ENCODE measurements at places on chromosomes 2 and 18.

GRCh38 chr2:101887328-101887727, 104.4 kb upstream of the IL1R2 start:
- no peak for DNase-seq

GRCh38 chr2:8457699-8458502, 224.0 kb upstream of the ID2 start:
- peak; percentile 61 for DNase-seq

DNA sequence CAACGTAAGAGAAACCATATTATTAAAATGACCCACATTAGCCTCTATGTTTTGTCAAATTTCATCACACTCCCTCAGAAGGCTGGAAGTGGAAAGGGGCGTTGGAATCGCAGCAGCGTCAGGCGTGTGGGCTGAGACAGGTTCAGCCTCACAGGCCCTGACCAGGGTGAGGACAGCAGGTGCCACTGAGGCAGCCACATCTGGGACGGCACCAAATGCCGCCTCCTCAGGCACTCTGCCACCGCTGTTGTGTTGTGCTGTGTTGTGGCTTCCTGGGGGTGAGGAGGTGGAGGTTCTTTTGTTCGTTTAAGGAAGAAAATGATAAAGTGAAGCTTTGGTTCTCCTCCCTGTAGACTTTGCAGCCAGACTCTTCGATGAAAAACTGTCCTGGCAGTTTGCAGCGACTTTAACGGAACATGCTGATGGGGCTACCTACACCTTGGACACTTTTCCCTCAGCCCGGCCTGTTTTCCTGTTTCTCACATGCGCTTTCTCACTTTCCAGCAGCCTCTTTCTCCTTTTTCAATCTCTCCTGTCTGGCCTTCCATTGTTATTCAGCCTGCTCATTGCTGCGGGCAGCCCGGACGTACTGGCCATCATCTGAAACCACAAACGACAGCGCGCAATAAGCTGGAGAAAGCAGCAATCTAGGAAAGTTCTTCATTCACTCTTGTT, 44.9 kb upstream of the SALL3 start:
- no peak for DNase-seq

GRCh38 chr2:196316050-196316430, 144.7 kb upstream of the STK17B start:
- no peak for DNase-seq

GRCh38 chr2:83054751-83055150, 1404.3 kb downstream of the SUCLG1 start:
- DNase-seq = no peak

GRCh38 chr2:196406-196805, 67.4 kb downstream of the SH3YL1 start:
- DNase-seq = no peak

DNA sequence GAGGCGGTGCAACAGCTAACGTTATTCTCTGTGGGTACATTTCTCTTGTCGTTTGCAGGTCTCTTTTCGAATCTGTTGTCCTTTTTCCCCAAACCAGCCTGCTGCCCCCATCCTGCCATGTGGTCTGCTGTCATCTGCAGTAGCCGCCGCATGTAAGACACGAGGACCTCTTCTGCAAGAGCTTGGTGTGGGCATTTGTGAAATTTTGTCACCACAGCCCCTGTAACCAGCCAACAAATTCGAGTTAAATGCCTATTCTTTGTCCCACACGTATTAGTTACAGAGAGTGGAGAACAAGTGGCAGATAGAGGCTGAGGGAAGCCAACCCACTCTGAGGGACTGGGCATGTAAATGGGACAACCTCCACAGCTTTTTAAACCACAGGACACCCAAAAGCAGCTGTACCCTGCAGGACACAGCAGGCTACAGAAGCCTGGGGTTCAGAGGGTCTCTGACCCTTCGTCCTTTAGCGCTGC, 35.0 kb downstream of the ITGA6 start:
- DNase-seq = no peak

GRCh38 chr2:763766-764525, 86.7 kb upstream of the TMEM18 start:
- no peak for DNase-seq

DNA sequence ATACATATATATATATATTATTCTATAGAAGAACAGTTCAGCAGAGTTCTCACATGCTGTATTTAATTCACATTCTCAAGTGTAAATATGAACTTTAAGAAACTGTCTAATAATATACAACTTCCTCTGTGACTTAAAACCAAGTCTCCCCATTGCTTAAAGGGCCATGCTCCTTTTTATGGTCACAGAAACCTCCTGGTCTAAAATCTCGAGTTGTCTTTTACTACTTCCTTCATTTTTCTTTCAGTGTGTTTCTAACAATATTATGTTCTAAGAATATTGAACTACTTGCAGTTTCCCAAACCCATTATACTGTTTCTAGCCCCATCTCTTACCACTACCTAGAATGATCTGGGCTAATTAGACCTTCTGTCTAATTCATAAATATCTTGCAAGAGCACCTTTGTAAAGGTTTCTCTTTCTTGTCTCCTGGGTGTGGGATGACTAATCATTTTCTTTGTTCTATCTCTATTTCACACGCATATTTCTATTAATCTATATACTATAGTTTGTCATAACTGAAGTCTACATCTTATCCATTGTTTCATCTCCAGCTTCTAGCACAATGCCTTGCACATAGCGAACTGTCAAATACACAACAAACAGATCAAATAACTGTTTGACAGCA, 48.8 kb downstream of the ERBB4 start:
- no peak for DNase-seq

DNA sequence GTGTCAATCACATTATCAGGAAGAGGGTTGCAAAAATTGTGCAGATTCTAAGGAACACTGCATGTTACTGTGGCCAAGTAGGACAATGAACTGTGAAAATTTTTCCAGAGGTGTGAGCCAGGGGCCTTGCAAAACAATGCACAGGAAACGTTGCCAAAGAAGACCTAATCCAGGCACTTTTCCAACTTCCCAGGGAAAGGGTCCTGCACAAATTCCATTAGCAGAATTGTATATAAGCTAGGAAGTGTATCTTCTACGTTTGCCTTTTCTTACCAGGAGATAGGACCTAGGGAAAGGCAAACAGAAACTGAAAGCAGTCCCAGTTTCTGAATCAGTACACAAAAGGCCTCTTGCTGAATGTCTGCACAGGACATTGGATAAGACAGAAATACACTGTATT, 1888.3 kb upstream of the CELF4 start:
- peak; percentile 13 for DNase-seq

DNA sequence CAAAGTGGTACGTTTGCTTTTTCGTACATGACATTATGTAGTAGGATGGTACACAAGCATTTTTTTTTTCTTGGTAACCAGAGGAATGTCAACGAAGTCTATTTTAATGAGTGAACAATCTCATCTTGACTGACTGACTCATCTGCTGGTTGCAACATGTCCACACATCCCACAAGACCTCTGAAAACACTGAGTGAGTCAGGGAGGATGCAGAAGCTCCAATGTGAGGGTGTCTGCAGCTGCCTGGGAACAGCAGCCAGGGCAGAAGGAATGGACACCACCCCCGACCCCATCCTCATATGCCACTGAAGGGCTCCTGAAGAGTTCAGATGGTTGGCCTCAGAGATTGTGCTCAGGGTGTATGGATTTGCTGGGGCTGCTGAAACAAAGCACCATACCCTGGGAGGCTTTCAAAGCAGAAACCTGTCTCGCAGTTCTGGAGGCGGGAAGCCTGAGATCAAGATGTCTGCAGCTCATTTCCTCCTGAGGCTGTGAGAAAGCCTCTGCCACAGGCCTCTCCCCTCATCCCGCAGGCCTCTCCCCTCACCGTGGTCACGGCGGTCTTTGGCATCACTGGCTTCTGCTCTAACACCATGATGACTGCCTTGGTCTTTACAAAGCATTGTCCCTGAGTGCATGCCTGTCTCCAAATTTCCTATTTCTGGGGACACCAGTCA, 124.6 kb downstream of the LRATD1 start:
- DNase-seq = no peak

- no peak for DNase-seq
Observed at GRCh38 chr2:108847000-108847399, 60.4 kb downstream of the CCDC138 start.

- no peak for DNase-seq
Observed at GRCh38 chr2:179352181-179352580, 87.5 kb upstream of the SESTD1 start.

- DNase-seq = no peak
Observed at GRCh38 chr2:132611719-132612118, 58.3 kb downstream of the LYPD1 start.
